ENCODE measurements at places on chromosomes 6 and 20. TPM values are rescaled to one million over a fixed set of nuclear protein-coding genes. Genes with fewer than 3 reads are reported as not detected.
A peak's percentile ranks its signal among the peaks of the same experiment; 100 is the strongest.

The LKAAEAR1 gene
- not detected for total RNA-seq

The C20orf144 gene
- not detected for total RNA-seq

The COL21A1 gene
- 1.3 TPM for total RNA-seq

The BPI gene
- total RNA-seq: not detected

GRCh38 chr6:29045075-29045474 is at the start of gene OR2W1:
Gene OR2W1 (minus strand): TSS chr6:29045175. CDS start chr6:29045175, 0 bp downstream.
- no peak for DNase-seq

DNA sequence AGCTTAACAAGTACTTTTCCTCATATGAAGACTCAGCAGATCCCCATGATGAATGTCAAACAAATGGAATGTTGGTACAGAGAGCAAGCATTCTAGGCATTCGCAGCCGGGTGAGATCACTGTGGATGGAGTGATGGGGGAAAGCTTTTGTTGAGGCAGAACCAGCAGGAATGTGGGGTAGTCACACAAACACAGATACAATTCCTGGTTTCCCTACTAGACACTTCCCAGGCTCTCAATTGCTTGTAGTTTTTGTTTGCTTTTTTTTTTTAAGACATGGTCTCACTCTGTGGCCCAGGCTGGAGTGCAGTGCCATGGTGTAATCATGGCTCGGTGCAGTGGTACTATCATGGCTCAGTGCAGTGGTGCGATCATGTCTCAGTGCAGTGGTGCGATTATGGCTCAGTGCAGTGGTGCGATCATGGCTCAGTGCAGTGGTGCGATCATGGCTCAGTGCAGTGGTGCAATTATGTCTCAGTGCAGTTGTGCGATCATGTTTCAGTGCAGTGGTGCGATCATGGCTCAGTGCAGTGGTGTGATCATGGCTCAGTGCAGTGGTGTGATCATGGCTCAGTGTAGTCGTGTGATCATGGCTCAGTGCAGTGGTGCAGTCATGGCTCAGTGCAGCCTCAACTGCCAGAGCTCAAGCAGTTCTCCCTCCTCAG is 15.4 kb upstream of the IER3 start:
- DNase-seq: no peak

DNA sequence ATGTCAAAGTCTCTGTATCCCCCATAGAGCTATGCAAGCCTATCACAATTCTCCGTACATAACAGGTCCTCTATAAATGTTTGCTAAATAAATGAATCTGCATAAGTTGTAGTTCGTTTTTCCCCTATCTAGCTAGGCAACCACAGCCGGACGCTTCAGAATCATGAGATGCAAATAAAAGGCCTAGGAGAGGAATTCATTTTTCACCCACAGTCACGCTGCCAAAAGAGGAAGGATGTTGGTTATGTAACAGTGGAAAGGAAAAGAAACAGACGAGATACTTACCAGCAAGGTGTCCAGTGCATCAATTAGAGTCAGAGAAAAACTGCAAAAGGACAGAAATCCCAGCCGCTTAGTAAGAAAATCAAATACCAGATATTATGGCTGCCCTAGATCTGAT is 2.4 kb downstream of the EDEM2 start:
- DNase-seq: no peak

- no peak for DNase-seq
These were observed 139.3 kb upstream of the PHACTR1 start for GRCh38 chr6:12577124-12577850.

- DNase-seq: no peak
These were observed 40.3 kb downstream of the UQCC2 start for GRCh38 chr6:33670971-33671743.

DNA sequence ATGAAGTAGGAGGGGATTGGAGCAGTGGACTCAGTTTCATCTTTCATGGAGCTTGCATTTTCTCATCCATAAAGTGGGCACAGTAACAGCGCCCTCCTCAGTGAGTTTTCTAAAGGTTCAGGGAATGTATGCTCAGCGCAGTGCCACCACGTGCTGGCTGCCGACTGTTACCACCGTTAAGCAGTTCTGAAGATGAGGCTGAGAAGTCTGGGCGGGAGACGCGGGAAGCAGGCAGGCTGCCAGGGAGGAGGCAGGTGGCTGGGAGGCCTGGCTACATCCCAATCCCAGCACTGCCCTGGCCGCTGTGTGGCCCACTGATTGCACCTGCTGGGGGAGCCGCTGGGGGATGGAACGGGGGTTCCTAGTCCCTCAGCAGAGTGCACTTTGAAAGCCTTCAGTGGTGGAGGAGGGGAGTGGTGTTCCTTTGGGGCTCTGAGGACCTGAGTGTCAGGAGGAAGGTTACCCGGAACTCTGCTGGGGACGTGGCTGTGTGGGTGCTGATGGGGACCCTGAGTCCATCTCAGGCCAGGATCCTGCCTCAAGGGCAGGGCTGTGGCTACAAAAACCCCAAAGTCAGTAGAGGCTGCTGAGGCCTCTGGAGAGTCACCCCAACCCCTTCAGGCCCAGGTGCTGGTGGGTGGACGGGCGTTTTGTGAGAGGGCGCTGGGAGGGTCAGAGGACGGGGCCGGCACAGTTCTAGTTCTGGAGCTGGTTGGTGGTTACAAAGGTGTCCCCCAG is 28.0 kb upstream of the PHACTR3 start:
- DNase-seq: peak; percentile 84

DNA sequence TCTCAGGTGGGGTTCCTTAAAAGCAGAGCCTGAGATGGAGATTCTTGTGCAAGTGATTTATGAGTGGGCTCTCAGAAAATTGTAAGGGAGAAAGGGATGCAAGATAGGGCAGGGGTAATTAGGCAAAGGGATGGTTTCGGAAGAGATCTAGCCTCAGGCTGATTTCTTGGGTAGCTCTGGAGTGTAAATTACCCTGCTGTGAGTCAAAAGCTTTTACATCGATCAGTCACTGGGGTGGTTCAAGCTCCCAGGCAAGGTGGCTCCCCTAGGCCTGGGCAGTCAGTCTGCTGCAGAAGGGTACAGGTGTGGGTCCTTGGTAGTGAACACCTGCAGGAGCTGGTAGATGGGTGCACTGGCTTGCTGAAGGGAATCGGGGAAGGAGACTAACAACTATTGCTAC is 11.1 kb upstream of the PM20D2 start:
- DNase-seq: no peak

All from mesenteric fat pad (tissue), 1 donor.